Erythroblast (primary cell): ENCODE measurements at places on chromosomes 5 and 9.

DNA sequence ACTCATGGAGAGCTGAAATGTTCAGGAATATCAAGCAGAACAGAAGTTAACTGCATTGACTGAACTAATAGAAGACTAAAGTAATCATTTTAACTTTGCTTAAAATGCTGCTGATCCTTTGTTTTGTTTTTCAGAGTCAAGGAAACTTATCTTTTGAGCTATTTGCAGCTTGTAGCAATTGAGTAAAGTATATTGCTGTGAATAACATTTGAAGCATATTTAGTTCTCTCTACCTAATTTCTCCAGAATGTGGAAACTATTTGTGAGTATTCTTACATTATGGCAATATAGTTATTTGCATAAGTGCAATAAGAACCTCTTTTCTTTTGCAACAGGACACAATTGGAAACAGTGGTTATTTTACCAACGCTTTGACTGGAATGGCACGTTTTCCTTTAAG, 5.3 kb upstream of the SOX30 start:
- DNase-seq = no peak

DNA sequence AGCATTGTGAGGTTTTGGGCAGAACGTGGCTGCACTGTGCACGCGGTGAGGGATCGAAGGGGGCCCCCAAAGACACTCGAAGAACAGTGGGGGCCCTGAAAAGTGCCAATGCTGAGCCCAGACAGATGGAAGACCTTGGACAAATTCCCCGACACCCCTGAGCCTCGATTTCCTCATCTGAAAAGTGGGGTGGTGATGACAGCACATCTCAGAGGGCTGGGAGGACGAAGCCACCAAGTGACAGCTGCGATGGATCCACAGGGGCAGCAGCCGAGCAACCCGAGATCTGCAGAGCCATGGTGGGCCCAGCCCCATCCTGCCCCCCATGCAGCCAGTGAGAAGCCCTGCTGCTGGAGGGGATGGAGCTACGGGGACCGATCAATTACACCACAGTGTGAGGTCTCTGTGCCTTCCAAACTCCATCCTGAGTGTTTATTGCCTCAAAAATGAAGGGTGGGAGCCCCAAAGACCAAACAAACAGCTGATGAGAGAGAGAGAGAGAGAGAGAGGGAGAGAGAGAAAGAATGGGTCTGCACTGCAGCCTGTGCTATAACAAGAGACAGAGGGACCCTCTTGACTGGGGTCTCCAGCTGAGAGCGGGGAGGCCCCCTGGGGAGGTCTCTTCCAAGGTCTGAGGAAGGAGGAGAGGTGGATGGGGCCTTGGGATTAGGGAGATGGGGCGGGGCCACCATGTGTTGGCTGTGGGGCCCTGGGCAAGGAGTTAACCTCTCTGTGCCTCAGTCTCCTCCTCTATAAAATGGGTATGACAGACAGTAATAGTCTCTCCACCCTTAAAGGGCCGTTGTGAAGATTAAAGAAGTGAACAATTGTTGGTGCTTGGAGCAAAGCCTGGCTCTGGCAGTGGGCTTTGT, 134.4 kb upstream of the IER5L start:
- DNase-seq = no peak

- DNase-seq = no peak
Observed at GRCh38 chr9:69822116-69822750, 1.6 kb downstream of the CFAP95 start.

- no peak for DNase-seq
Observed at GRCh38 chr5:126007841-126008240, 415.4 kb upstream of the GRAMD2B start.

- DNase-seq = no peak
Observed at GRCh38 chr9:27369591-27369990, 72.6 kb upstream of the EQTN start.

DNA sequence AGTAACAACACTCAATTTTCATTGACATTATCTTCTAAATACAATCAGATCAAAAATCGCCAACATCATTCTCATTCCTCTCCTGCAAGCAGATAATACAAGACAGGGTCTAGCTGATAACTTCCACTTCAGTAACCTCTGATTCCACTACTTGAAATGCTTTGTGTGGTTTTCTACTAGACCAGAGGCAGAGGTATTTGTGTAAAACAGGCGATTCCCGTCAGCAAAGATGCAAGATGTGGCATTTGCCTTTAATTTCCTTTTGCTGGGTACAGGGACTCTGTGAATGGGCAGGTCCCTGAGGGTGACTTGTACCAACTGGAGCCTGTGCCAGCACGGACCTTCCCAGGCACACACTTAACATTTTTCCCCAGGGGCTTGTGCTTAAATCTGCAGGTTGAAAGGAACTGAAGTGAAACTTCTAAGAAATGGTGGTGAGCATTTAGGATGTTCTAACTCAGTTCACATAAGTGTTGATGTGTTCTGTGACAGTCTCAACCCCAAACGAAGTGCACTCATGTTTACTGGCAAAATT, 625.5 kb upstream of the WWC1 start:
- no peak for DNase-seq

GRCh38 chr9:76717176-76717575, 47.1 kb upstream of the PCA3 start:
- no peak for DNase-seq

DNA sequence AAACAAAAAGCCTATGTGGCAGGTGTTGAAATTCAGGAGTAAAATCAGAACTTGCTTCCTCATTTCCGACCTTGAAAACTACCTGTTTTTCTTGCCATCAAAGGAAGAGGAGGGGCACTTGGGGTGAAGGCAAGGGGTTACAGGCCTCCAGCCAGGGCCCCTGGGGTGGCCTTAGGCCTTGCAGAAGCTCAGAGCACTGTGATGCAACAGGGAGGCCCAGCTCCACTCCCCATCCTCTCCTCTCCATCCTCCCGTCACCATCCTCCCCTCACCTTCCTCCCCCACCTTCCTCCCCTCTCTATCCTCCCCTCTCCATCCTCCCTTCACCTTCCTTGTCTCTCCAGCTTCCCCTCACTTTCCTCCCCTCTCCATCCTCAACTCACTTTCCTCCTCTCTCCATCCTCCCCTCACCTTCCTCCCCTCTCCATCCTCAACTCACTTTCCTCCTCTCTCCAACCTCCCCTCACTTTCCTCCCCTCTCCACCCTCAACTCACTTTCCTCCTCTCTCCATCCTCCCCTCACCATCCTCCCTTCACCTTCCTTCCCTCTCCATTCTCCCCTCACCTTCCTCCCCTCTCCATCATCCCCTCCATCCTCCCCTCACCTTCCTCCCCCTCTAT, 111.6 kb downstream of the WNK2 start:
- no peak for DNase-seq

- DNase-seq = no peak
Observed at GRCh38 chr5:173479711-173480110, 136.7 kb downstream of the BOD1 start.

GRCh38 chr5:74567411-74567995, 73.0 kb downstream of the ENC1 start:
- DNase-seq = no peak

- no peak for DNase-seq
Observed at GRCh38 chr5:168066536-168067208, 224.8 kb upstream of the WWC1 start.

DNA sequence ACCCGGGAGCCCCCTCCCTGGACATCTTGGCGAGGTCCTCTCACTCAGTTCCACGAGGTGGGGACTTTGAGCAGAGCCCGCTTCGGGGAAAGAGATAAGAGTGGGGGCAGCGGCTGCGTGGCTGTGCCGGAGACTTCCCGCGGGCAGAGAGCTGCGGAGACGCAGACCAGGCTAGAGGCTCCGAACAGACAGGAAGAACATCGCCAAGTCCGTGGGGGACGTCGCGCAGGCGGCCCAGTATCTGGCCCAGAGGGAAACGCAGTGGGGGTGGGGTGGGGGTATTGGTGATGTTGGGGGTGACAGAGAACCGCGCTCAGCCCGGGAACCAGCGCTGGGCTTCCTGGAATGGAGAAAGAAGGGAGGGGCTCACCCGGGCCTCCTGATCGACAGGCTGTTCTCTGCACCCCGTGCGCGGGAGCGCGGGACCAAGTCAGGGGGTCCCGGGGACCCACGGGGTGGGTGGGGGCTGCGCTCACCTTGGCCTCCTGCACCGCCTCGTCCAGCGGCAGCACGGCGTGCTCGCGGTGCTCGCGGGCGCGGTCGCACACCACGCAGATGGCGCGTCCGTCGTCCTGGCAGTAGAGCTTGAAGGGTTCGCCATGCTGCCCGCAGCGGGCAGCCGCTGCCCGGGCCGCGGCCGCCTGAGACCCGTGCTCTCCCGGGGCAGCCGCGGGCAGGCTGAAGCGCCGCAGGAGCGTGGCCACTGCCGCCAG, 727 bp downstream of the TRIM7 start:
- DNase-seq = no peak

- DNase-seq = no peak
Observed at GRCh38 chr5:9632495-9632894, 2.3 kb upstream of the TAS2R1 start.

- DNase-seq = no peak
Observed at GRCh38 chr5:119342406-119342805, 13.4 kb upstream of the TNFAIP8 start.

- DNase-seq = no peak
Observed at GRCh38 chr9:105500108-105500766, 52.4 kb downstream of the FSD1L start.

DNA sequence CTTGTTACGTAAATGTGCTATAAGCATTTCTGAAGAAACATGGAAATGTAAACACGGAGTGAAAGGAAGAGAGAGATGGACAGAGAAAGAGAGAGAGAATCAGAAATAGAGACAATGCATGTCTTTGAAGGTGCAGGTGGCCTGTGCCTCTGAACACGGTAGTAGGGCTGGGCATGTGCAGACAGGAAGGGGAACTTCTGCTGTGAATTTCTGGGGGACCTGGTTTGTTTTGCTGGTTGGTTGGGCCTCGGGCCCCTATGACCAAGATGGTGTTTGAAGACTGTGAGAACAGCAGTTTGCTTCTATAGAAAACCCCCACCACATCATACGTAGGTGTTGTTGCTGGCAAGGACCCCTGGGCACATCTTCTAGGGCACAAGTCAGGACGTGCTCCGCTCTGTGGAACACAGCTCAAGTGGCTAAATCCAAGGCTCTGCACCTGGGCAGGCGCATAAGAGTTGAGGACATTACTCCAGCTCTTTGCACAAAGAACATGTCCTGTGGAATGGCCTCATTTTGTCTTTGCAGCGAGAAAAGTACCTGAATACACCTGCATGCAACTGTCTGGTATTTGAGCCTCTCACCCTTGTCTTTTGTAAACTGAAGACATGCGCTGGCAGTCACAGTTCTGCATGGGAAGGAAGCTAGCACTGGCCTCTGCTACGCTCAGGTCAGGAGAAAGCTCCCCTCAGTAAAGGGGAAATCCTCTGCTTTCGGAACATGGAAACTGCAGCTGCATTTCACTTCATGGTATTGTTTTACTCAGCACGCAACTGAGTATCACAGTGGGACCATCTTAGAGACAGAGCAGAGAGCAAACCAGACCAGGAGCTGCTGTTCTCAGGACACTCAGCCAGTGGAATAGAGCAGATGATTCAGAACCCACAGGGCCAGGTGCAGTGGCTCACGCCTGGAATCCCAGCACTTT, 2.7 kb downstream of the OR2V2 start:
- DNase-seq = no peak

GRCh38 chr5:124665625-124666024, 80.8 kb downstream of the ZNF608 start:
- no peak for DNase-seq

DNA sequence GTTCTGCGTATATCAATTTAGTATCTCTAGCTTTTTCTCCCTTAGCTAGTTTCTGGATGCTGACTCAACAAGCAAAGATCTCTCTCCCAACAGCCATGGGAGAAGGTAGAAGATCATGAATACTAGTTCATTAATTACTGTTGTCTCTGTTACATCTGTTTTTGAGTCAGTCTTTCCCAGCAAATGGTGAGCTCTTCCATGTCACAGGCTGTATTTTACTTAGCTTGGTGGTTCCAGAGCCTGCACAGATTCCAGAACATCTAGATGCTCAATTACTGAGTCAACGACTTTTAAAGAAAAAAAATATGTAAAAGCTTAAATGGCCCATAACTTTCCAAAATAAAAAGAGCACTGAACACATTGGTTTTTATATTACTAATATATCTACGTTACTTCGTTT, 307.2 kb downstream of the NSG2 start:
- no peak for DNase-seq

GRCh38 chr5:34932947-34933346, 3.6 kb downstream of the DNAJC21 start:
- DNase-seq = no peak

DNA sequence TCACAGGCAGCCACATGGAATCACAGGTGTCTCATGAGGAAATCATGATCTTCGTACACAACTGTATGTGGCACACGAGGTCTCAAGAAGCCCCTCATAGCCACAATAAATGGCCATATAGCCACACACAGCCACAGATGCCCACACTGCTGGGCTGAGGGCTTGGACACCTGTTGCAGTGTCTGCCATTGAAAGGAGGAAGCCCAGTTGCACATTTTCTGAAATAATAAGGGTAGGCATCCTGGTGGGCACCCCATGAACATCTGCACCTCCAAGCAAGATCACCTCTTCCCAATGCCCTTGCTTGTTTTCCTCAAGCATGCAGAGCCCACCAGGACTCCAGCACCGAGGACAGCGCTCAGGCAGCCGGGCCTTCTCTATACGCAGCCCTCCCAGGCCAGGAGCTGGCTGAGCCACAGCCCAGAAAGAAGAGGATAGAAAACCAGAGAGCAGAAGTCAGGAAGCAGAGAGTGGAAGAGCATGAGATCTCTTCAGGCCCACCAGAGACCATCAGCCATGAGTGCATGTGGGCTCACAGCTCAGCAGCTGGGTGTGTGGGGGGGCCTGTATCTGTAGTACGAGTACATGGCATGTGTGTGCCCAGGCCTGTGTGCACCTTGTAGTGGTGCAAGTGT, 1.0 kb upstream of the ACSL6 start:
- peak; percentile 51 for DNase-seq

DNA sequence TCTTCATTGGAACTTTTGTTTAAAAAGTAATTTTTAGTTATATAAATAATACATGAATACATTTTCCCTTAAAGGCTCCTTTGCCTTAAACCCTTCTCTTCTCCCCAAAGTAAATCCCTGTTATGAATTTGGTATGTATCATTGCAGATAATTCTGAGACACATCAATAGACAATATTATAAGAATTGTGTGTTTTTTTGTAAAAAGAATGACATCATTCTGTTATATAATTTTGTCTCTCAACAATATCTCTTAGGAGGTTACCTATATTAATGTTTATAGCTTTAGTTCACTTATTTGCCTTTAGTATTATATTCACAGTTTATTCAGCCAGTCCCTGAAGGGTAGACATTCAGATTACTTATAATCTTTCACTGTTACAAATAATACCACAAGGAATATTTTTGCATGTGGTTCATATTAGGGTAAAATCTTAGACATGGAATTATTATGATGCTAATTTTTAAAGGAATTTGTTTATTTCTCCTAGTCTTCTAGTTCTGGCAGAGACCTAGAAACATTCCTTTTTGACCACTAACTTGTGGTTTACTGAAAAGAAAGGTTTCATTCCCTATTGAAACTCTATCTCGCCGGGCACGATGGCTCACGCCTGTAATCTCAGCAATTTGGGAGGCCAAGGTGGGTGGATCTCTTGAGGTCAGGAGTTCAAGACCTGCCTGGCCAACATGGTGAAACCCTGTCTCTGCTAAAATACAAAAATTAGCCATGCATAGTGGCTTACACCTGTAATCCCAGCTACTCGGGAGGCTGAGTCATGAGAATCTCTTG, 105.6 kb downstream of the KCTD16 start:
- DNase-seq = no peak

GRCh38 chr9:118644066-118644465, 725.2 kb downstream of the BRINP1 start:
- DNase-seq = no peak
